COLO829 (cell line): ENCODE measurements at places on chromosomes 11 and 22.

GRCh38 chr22:16915701-16916100 is 90.5 kb upstream of the XKR3 start:
- DNase-seq, result no peak

- DNase-seq, result no peak
These were observed 14.3 kb upstream of the ALX4 start for GRCh38 chr11:44324222-44324621.

GRCh38 chr11:69641681-69642548 is 959 bp downstream of the CCND1 start:
- no peak for DNase-seq

GRCh38 chr11:106827687-106828086 is 190.6 kb downstream of the GUCY1A2 start:
- no peak for DNase-seq

DNA sequence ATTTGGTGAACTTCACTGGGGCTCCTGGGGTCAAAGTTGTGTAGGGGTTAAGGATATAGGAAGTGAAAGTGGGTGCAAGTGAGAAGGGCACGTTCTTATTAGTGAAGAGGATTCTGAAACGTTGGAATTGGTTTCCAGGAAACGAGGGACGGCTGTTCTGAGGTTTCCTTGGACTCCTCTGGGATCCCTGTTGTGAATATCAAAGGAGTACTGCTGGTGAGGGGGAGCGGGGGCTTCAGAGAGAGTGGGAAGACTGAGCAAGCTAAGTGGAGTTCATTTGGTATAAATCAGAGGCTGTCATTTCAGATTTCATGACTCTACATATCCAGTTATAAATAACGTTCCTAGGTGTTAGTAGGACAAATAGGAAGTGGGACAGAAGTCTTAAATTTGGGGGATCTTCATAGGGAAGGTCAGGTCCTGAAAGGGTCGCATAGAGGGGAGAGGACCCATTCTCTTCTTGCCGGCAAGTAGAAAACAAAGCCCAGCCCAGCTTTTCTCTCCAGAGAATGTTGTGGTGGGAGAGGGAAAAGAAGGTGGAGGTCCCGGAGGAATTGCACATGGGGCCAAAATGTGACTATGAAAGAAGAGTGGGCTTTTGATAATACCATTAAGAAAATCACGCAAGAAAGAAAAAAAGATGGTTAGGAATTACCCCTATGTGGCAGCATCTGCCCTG is 1.1 kb upstream of the NELL1 start:
- no peak for DNase-seq

DNA sequence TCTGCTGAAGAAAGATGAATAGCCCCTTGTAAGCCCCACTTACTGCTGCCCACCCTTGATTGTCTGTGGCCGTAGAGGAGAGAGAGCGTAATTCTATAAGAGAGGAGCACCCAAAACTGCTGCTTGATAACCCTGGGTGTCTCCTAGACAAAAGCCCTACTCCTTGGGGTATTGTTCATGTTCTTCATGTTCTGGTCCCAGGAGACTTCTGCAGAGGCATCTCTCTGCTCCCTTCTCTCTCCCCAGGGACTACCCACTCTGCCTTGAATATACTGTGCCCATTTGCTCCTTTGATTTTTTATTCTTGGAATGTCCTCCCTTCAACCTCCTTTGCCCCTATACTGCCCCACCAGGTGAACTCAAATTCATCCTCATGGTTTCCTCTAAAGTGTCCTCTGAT is 417.8 kb upstream of the CADM1 start:
- no peak for DNase-seq

DNA sequence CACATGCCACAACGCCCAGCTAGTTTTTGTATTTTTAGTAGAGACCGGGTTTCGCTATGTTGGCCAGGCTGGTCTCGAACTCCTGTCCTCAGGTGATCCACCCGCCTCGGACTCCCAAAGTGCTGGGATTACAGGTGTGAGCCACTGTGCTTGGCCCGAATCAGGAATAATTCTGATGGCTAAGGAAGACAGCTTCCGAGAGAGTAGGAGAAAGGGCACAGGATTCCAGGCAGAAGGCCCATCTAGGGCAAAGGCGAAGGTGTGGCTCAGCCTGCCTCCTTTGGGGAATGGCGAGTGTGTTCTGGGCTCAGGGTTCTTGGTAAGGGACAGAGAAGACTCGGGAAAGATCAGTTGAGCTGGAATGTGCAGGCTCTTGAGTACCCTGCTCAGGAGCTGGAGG is 1.6 kb upstream of the SYCE3 start:
- no peak for DNase-seq

DNA sequence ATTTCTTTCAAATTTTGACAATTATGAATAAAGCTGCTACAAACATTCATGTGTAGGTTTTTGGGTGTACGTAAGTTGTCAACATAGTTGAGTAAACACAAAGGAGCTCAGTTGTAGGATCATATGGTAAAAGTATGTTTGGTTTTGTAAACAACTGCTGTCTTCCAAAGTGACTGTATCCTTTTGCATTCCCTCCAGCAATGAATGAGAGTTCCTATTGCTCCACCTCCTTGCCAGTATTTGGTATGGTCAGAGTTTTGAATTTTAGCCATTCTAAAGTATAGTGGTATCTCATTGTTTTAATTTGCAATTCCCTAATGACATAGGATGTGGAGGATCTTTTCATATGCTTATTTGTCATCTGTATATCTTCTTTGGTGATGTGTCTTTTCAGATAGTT is 28.0 kb upstream of the PHOX2A start:
- no peak for DNase-seq

GRCh38 chr11:44308923-44309477 is 939 bp downstream of the ALX4 start:
- DNase-seq, result no peak

- DNase-seq, result peak; percentile 50
These were observed 96.1 kb downstream of the MORC2 start for GRCh38 chr22:30872285-30873041.

DNA sequence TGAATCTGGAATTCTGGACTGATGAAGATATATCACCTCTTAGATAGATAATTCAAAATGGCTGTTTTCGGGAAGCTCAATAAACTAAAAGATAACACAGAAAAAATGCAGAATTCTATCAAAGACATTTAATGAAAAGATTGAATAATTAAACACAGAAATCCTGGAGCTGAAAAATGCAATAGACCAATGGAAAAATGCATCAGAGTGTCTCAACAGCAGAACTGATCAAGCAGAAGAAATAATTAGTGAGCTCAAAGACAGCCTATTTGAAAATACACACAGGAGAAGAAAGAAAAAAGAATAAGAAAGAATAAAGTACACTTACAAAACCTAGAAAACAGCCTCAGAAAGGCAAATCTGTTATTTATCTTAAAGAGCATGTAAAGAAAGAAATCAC is 356.4 kb upstream of the B3GAT1 start:
- no peak for DNase-seq

DNA sequence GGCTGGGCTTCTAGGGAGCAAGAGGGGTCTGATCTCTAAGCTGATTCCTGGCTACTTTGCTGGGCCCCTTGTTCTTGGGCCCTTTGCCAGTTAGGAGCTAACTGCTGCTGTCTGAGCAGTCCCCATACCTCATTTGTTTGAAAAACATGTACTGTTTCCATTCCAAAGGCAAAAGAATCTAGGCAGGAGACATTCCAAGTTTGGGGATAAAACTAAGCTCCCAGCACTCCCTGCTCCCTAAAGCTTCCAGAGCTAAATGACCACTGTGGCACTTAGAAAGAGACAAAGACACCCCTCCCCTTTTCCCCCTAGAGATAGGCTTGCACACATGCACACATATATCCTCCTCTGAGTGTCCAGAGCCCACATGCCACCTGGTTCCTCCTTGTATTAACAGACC is 22.7 kb upstream of the RRM1 start:
- DNase-seq, result no peak

GRCh38 chr11:2103668-2104523 is 35.3 kb downstream of the IGF2 start:
- no peak for DNase-seq

GRCh38 chr11:47257517-47258316 is at the start of gene NR1H3:
TSS of gene NR1H3 (plus strand) at chr11:47257996. CDS start at chr11:47259217, 1,221 bp downstream.
- peak; percentile 58 for DNase-seq

GRCh38 chr22:24331468-24332440 is 61.1 kb downstream of the SPECC1L start:
- DNase-seq, result no peak

DNA sequence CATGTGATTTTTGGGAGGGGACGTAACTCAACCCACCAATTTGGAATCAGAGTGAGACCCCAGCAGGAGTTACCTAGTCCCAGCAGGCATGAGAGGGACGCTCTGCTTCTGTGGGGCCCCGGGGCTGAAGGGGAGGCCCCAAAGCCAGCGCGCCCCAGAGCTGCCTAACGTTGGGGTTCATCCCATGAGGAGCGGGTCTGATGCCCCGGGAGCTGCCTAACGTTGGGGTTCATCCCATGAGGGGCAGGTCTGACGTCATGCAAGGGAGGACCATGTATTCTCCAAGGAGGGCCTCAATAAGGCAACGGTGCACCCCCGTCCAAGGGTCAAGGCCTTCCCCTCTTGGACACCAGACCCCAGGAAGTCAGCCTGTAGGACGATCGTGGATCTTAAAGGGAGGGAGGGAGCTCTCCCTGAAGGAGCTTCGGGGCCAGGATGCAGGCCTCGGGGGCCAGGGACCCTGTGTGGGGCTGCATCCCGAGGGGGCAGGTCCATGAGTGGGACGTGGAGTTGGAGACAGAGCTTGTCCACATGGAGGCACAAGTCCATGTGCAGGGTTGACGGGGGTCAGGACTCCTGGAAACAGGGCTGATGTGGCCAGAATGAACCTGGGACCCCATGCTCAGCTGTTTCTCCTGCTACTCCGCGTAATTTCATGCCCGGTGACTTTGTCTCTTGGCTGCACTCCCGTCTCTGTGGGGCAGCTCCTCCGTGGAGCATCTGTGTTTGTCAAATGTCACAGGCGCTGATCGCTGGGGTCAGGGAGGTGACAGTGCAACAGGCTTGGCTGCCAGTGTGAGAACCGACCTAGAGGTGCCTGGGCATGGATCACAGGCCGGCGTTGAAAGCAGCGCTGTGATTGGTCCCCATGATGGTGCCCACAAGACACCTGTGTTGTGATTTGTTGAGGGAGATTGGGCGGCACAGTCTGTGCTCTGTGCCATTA is 1029.1 kb downstream of the BRD1 start:
- no peak for DNase-seq

- no peak for DNase-seq
These were observed 45.4 kb downstream of the RRP8 start for GRCh38 chr11:6557761-6558674.

- no peak for DNase-seq
These were observed 118.1 kb downstream of the NECTIN1 start for GRCh38 chr11:119610836-119611426.

- no peak for DNase-seq
These were observed 365.9 kb downstream of the JRKL start for GRCh38 chr11:96755752-96756151.
